Hematopoietic multipotent progenitor cell (in vitro differentiated cells): ENCODE measurements at places on chromosomes 2 and 18. TPM values are rescaled to one million over a fixed set of nuclear protein-coding genes. Genes with fewer than 3 reads are reported as not detected.

- no peak for DNase-seq
Observed at GRCh38 chr2:14745288-14746076, 113.0 kb downstream of the LRATD1 start.

DNA sequence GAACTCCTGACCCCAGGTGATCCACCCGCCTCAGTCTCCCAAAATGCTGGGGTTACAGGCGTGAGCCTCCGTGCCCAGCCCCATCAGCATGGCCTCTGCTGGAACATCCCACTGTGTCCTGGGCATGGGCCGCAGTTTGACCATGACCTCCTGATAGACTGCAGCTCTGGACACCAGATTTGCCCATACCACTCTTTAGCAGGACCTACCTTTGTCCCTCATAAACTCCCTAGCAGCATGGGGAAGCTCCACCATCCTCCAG lies 92.6 kb downstream of the MYCN start:
- no peak for DNase-seq

The RNF125 gene
- 8.9 TPM for total RNA-seq

The CIB4 gene
- total RNA-seq, result not detected

GRCh38 chr2:219430633-219431615 lies 3.7 kb upstream of the SPEG start:
- peak; percentile 26 for DNase-seq
